GM03348 (cell line): ENCODE measurements at places on chromosomes 12 and 14.

- DNase-seq: no peak
These were observed 32.6 kb downstream of the TRHDE start for GRCh38 chr12:72304751-72305150.

DNA sequence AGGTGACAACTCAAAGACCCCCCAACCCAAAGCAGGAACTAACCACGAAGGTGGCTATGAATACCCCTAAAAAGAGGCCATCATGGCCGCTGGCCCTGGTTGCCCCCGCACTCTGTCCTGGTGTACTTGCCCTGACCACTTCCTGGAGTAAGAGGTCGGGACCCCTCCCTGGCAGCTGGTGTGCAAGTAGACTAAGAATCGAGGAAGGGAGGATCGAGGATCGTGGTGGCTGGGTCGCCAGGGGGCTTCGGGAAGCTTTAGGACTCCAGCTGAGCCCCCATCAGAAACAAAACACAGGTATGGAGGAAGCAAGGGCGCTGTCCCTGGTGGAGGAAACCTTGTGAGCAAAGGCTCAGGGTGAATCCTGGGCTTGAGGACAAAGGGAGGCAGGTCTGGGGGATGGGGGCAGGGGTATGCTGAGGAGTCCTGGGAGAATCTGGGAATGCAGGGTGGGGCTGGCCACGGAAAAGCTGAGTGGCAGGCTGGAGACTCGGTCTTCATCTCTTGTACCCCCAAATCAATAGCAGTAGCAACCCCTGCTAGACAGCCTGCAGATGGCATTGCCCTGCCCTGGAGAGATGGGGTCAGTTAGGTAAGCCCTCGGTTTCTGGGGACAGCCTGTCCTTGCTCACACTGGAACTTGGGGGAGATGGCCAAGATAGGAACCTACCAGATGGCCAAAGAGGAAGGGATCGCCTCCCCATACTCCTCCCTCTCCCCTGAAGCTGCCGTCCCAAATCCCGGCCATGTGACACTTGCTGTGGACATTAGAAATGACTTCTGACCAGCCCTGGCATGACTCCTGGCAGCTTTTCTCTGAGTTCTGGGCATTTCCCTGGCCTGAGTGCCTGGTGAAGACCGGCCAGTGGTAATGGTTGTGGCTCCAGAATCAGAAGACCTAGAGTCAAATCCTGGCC, 45.3 kb upstream of the ESRRB start:
- no peak for DNase-seq

DNA sequence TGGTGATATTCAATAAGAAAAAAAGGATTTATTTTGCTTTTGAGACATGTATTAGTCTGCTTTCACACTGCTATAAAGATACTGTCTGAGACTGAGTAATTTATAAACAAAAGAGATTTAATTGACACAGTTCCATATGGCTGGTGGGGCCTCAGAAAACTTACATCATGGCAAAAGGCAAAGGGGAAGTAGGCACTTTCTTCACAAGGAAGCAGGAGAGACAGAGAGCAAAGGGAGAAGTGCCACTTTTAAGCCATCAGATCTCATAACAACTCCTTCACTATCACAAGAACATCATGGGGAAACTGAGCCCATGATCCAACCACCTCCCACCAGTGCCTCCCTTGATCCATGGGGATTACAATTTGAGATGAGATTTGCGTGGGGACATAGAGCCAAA, 43.9 kb downstream of the BHLHE41 start:
- no peak for DNase-seq

DNA sequence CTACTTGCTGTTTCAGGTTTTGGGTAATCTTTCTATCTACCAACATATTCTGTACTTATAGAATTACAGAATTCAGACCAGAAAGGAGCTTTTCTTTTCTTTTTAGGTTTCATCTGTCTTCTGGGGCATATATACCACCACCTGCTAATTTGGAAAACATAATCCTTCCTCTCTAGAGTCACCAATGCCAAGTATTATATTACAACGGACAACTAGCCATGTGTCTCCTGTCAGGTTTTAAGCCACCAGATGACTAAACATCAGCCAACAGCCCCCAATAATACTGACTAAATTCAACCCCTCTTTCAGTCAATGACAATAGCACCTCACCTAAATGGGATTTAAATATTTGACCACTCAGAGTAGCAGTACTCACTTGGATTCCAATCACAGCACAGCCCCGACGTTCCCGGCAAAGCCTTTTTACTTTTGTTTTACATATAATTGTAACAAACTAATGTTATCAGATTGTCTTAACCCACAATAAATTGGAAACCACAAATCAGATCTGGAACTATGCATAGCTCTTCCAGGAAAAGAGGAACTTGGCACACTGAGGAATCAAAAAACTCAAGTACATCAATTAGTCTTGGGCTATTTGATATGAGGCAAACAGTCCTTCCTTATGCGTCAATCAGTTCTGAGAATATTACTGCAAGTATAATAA, 13.5 kb downstream of the SLC11A2 start:
- no peak for DNase-seq

GRCh38 chr12:39389399-39390150, 53.3 kb downstream of the KIF21A start:
- DNase-seq: no peak

DNA sequence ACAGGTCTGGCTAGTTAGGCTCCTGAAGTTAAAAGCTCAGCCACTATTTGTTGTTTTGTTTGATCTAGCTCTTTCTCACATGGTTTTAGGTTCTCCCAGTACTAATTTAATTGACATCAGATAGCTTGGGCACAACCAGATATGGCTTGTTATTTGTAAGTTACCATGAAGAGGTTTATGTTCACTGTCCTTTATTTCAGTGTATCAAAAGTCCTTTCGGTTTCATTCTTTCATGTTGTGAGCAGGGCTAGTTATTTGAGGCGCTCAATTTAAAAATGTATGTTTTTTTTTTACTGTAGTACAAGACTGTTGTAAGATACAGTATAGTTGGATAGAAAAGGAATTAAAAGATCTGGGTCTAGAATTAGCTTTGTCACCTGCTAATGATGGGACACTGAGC, 7.0 kb downstream of the GPX2 start:
- DNase-seq: no peak

GRCh38 chr14:94974422-94974821, 182.9 kb downstream of the DICER1 start:
- no peak for DNase-seq

DNA sequence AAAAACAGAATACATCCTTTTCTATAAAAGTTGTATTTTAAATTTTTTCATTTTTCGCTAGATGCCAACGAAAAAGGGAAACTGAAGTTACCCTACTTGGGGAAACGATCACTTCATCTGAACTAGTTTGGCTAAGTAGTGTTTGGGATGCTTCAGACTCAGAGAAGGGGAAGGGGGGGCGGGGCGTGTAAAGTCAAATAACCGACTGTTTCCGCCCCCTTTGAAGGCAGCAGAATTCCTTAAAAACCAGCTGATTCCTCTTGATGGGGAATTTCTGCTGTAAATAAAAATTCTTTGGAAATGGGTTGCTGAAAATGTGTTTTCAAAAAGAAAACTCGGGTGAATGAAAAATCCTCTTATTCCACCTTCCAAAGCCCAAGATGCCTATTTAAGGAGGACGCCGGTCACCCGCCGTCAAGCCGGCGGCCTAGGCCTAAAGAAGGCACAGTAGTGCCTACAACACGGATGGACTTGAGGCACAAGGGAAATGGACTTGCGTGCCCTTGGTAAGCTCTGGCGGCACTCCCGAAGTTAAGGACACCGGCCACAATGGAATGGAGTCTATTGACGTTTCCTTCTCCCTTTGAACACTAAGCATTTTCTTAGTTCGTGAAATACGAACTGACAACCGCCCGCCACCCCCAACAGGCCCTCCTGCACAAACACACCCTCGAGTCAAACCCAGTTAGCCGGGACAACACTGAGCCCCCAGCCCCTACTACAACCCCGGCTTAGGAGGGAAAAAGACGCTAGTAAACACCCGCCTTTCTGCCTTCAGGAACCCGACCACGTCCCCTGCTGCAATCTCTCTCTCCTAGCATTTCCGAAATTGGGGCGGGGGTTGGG, 1.9 kb downstream of the ATXN2 start:
- DNase-seq: peak; percentile 60

- peak; percentile 71 for DNase-seq
These were observed 212.1 kb downstream of the GXYLT1 start for GRCh38 chr12:41932470-41932991.

DNA sequence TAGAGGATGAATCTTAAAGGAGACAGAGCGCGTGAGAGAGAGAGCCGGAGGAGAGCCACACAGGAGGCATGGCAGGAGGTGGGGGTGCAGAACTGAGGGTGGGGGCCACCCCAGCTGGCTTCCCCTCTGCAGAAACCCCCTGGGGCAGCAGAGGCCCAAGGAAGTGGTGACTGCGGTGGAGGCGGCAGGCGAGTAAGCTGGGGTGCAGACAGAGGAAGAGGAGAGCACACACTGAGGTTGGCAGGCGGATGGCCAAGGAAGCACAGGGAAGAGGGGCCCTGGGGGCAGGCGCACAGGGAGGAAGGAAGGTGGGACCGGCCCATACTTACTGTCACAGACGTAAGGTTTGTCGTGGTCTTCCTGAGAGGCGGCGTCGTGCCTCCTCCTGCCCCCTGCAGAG, 179.8 kb downstream of the DPF3 start:
- DNase-seq: no peak

GRCh38 chr12:6368906-6369525, 6.3 kb downstream of the SCNN1A start:
- DNase-seq: no peak
